HFFc6 (cell line): ENCODE measurements at places on chromosomes 3 and 15.

DNA sequence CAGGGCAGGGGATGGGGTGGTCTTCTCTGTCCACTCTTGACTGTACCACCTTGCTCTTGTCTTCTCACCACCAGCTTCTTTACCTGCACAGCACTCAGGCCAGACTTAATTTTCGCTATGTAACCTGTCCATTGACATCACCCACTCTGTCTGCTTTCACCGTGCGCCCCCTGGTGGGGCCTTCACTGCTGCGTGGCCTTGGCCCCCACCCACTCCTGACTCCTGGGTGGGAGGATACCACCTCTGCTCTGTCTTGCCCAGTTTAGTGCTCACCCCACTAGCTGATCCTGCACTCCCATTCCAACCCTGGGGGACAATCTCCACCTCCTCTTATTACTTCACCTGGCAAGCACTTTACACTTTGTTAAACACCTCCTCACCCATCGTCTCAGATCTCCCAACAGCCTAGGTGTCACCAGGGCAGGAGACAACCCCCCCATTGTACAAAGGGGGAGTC is 17.7 kb downstream of the PTH1R start:
- DNase-seq = peak; percentile 24

GRCh38 chr3:59717679-59718205 is 667.9 kb upstream of the CFAP20DC start:
- DNase-seq = no peak

- DNase-seq = no peak
These were observed at the start of gene CFAP44 for GRCh38 chr3:113441051-113441770. Gene CFAP44 (minus strand): TSS chr3:113441493. CDS start chr3:113433664, 7,829 bp downstream.

GRCh38 chr3:155211266-155211665 is 82.2 kb downstream of the STRIT1 start:
- no peak for DNase-seq

- DNase-seq = no peak
These were observed 345.4 kb downstream of the ERC2 start for GRCh38 chr3:56122911-56123310.

- DNase-seq = peak; percentile 75
These were observed 19.8 kb downstream of the IL1RAP start for GRCh38 chr3:190533511-190534281.

DNA sequence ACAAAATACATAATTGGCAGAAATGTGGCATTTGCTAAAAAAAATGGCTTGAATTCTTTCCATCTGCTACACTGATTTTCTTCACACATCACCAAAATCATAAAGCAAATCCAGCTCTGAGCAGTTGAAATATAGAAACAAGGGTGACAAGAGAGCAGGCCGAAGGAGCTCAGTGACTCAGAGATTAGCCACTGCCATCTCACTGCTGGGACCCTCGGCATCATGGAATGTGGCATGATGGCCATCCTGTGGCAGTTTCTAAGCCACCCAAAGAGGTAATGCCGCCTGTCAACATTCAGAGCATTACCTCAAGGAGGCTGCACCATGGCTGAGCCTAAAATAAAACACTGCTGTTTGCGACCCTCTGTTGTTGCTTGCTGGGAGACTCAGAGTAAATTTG is 80.5 kb upstream of the OSBPL11 start:
- no peak for DNase-seq

- no peak for DNase-seq
These were observed 1286.6 kb upstream of the ALCAM start for GRCh38 chr3:104080088-104080626.

DNA sequence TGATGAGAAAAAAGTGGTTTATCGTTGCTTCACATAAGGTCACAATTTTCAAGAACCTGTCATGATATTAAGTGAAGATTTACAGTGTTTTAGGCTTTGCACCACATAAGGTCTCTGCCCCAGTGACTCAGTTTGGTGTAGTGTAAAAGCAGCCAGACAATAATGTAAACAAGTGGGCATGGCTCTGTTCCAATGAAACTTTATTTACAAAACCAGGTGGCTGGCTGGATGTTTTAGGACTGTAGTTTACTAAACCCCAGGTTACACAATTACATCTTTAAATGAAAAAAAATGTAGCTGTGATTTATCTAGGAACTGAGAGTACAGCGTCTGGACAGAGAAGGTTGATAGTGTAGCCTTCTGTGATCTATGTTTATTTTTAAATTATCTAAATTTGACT is 9.7 kb upstream of the FBXL22 start:
- peak; percentile 33 for DNase-seq

GRCh38 chr15:40421246-40422157 is 15.9 kb downstream of the IVD start:
- peak; percentile 43 for DNase-seq

GRCh38 chr15:85874236-85874635 is 79.5 kb upstream of the KLHL25 start:
- DNase-seq = no peak

DNA sequence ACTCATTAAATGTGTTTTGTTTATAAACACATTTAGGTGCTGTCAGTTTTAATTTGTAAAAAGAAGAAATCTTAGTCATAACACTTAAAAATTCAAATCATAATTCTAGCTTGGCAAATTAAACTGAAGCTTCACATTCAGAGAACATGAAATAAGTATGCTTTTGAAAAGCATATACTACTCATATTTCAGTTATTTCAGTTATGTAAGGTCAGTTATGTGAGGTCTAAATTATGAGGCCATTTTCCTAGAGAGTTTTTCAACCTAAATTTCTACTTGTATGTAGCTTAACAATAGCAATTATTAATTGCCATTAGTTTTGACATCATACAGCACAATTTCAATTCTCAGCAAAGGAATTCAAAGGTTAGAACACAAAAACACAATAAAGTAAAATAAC is 465.0 kb downstream of the PLOD2 start:
- no peak for DNase-seq

- DNase-seq = no peak
These were observed 180.9 kb downstream of the SUCNR1 start for GRCh38 chr3:152054315-152054714.

GRCh38 chr15:50484781-50485180 is 60.6 kb downstream of the USP8 start:
- DNase-seq = no peak

DNA sequence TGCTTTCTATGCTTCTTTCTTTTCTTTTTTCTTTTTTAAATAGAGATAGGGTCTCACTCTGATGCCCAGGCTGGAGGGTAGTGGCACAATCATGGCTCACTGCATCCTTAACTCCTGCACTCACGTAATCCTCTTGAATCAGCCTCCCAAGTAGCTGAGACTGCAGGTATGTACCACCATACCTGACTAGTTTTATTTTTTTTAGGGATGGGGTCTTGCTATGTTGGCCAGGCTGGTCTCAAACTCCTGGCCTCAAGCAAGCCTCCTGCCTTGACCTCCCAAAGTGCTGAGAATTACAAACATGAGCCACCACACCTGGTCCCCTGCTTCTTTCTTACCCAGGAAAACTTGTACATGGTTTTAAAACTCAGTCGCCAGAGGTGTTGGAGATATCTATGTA is 24.2 kb upstream of the HDC start:
- DNase-seq = no peak

- peak; percentile 49 for DNase-seq
These were observed 23.1 kb downstream of the ABHD6 start for GRCh38 chr3:58260733-58261132.

GRCh38 chr15:61736790-61737189 is 323.5 kb downstream of the VPS13C start:
- no peak for DNase-seq

GRCh38 chr3:44427683-44428082 is 49.8 kb downstream of the ZNF445 start:
- DNase-seq = no peak

DNA sequence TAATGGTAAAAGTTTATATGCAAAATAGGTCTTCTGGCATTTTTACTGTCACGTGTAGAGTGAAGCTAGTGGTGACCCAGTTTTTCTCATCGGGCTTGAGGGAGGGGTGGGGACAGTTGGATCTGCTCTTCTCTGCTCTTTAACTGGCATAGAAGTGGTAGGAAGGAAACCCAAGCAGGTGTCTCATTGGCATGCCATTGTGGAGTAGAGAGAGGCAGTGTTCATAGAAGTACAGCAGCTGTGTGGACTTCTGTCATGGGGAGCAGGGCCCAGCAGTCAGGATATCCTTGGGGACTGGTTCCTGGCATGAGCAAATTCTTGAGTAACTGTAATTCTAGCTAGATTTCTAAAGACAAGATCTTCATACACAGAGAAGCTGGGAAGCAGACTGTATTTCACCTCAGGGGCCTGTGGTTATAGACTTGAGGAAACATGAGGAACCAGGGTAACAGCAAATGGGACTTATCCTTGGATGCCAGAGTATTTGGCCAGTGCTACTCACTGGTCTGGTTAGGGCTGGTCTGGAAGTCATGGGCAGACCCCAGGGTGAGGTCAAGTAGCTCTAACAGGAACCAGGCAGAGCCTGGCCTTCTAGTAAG is 42.9 kb downstream of the CDIN1 start:
- DNase-seq = no peak

DNA sequence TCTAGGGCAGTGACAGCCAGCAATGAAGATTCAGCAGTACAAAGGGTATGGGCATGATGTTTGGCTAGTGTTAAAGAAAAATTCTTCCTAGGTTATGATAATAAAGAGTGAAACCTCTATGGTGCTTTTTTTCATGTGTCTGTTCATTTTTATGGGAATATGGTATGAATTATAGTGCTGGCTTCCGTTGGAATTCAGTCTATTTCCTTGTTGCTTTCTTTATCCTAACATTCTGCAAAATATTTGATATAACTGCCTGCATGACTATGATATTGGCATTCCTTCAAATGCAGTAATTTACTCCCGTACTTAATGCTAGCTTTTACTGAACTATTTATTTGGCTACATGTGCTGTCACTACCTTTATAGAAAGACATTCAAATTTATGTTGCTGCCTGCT is 57.6 kb upstream of the ATP11B start:
- peak; percentile 8 for DNase-seq

DNA sequence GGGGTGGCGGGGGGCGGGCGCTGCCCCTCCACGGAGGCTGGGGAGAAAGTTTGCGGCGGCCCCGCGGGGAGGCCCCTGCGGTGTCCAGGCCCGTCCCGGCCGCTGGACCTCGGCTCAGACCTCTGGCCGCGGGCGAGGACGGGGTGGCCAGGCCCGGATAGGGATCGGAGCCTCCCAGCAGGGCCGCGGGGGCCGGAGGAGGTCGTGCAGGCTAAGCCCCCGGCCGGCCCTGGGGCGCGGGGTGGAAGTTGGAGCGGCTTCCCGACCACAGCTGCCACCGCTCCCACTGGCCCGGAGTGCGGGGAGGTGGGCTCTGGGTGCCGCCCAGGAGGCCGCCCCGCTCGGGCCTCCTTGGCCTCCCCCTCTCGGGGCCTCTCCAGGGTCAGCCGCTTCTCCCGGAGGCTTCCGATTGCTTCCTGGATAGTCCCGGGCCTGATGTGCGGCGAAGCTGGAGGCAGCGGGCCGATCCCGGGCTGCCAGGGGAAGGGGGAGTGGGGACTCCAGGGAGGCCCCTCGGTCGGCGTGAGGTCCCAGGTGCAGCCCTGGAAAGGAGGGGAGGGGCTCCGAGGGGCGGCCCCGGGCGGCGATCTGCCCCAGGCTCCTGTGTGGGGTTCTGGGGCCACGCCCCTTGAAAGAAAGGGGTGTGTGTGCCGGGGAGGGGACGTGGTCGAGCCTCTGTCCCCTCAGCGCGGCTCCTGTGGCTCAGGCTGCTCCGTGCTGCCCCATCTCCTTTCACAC is 907 bp downstream of the PLXNA1 start:
- no peak for DNase-seq

- DNase-seq = no peak
These were observed 35.7 kb downstream of the FLNB start for GRCh38 chr3:58043933-58044332.

GRCh38 chr3:66041116-66041515 is 2.4 kb upstream of the MAGI1 start:
- DNase-seq = peak; percentile 76

- DNase-seq = no peak
These were observed 1034.7 kb downstream of the FHIT start for GRCh38 chr3:60216462-60217075.

GRCh38 chr15:101018450-101018849 is 99.3 kb downstream of the LRRK1 start:
- no peak for DNase-seq

DNA sequence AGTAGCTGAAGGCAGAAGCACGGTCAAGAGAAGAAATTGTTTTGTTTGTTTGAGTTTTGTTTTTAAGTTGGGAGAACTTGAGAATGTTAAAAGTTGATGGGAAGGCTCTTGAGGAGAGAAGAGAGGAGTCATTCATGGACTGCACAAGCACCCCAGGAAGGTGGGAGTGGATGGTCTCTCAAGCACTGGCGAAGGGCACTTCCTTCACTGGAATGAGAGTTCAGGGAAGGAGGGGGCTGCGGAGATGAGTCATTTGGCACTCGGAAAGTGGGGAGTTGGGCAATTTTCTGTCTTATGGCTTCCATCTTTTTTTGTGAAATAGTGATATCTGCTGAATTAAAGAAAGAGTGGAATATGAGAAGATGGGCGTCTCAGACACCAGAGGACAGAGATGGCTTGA is 66.0 kb downstream of the ATP13A4 start:
- no peak for DNase-seq

DNA sequence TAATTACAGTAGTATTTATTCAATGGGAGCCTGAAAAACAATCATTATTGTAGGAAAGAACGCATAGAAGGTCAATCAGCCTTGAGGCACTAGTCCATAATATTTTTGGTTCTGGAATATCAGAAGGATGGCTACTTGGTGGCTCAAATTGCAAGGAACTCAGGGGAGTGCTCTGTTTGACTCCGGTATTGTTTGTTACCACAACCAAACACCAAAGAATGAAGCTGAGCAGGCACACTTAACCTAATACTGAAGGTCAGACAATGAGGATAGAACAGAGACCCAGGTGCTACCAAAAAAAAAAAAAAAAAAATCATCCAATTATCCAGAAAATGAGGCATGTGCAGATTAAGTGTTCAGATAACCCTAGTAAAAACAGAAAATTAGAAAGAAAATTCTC is 11.1 kb upstream of the SATB1 start:
- no peak for DNase-seq

DNA sequence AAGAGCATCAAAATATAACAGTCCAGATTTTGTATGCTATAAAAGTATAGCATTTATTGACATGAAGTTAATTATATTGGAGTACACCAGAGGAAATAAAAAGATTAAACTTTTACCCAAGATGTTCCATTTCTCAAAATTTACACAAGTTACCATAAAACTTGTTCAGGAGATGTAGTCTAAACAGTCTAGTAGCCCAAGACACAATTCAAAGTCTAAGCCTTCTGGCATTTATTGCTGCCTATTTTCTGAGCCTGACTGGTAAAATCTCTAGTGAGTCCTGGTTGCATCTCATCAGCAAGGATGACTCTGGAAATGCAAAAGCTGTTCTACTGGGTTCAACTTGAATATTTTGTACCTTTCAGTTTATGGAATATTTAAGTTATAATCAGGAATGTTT is 468.7 kb downstream of the PDCD6IP start:
- no peak for DNase-seq
